ENCODE measurements at places on chromosomes 16 and 17. TPM values are rescaled to one million over a fixed set of nuclear protein-coding genes. Genes with fewer than 3 reads are reported as not detected.

The WIPI1 gene
- total RNA-seq: 44.4 TPM

DNA sequence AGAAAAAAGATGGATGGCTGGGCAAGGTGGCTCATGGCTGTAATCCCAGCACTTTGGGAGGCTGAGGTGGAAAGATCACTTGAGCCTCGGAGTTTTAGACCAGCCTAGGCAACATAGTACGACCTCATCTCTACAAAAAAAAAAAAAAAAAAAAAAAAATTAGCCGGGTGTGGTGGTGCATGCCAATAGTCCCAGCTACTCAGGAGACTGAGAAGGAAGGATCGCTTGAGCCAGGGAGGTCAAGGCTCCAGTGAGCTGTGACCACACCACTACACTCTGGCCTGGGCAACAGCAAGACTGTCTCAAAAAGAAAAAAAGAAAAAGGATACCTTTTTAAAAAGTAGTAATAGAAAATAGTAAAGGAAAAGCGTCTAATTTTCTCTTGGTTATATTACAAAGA, 20.7 kb downstream of the ZNF652 start:
- DNase-seq: no peak

- DNase-seq: no peak
These were observed 1.0 kb upstream of the MPDU1 start for GRCh38 chr17:7582396-7583252.

- peak; percentile 29 for DNase-seq
These were observed 3.4 kb downstream of the STH start for GRCh38 chr17:46002311-46002972.

DNA sequence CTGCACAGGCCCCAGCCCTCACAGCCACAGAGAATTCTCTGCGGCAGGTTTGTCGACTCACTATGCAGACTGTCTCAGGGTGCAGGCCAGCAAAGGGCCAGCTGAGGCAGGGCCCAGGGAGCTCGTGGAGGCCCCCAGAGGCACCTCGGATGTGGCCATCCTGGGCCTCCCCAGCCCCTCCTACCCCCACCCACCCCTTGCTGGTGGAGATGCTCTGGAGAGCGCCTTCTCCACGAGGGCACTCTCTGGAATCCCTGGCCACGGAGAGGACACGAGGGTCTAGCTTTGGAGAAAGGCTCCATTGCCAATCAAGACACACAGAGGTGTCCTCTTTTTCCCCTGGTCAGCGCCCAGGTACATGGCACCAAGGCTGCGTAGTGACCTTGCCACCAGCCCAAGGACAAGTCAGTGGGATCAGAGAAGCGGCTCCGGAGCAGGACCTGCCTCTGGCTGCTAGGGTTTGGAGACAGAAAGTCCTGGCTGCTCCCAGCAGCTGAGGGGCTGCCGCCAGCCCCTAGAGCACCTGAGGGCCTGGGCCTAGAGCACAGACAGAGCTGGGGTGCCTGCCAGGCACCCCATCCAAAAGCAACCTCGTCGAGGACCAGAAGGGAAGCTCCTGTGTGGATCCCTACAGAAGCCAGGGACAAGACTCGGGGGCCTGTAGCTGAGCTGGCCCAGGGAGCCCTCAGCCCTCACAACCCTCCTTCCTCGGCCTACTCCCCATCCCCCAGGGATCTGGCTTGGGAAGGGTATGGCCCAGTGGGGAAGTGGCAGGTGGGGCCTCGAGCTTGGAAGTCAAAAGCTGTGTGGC, 18.7 kb downstream of the ARL2BP start:
- DNase-seq: no peak

GRCh38 chr17:28689011-28689410, 22.7 kb downstream of the PROCA1 start:
- no peak for DNase-seq

DNA sequence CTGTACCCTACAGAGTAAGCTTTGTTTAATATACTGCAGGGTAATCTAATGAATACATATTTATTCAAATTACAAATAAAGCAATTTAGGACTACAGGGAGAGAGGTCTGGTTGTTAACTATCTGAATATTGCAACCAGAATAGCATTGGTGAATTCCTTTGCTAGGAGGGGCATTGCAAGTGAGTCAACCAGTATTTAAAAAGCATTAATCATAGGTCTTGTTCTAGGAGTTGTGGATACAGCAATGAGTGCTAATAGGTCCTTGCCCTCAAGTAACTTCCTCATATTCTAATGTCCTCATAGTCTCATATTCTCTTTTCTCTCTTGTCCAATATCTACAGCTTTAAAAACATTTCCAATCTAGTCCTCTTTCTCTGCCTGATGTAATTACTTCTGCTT, 531.4 kb downstream of the CDH11 start:
- no peak for DNase-seq

DNA sequence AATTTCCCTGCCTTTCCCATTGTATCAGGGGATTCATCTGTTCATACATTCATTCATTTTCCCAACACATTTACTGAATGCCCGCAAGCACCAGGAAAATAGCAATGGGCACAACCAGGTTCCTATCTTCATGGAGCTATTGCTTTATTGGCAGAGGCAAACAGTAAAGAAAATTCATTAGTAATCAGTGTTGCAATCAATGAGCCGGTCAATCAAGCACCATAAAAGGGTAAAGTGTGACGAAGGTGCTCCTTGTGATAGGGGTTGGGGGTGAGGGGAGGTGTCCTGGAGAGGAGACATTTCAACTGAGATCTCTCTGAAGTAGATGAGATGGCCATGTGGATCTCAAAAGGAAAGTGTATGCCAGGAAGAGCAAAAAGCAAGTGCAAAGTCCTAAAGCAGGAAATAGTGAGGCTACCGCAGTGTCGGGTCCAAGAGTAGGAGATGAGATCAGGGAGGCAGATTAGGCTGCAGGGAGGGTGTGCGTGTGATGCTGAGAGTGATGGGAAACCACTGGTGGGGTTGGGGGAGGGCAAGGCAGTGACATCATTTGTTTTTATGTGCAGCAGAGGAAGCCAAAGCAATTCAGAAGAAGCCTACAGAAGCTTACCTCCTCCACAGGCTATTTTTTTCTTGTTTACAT, 28.4 kb downstream of the CDH13 start:
- peak; percentile 17 for DNase-seq

- no peak for DNase-seq
These were observed 169.7 kb downstream of the ANKFN1 start for GRCh38 chr17:56322991-56323390.

GRCh38 chr17:80649200-80649644, 104.6 kb downstream of the RPTOR start:
- DNase-seq: no peak

- no peak for DNase-seq
These were observed 138.9 kb downstream of the C16orf95 start for GRCh38 chr16:87178177-87178863.

Data from skin of body (tissue), 3 donors.